Hindlimb muscle (tissue), 1 donor: ENCODE measurements at places on chromosomes 4 and X.

GRCh38 chrX:117532339-117532738 is 584.3 kb downstream of the KLHL13 start:
- no peak for DNase-seq

DNA sequence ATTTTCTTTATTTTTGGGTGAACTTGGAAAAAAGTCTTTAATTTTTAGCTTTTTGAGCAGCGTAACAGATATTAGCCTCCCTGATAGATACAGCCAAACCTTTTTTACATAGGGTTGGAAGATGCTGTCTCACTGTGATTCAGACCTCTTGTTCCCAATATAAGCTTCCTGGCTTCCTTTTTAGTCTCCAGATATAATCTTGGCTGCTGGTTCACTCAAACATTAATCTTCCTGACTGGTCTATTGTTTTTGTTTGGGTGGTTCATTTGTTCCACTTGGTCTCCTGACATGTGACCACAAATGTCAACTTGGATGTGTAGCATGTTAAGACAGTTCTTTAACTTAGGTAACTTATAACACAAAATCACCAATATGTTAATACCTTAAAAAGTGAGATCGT is 23.0 kb downstream of the RPA4 start:
- DNase-seq, result no peak

GRCh38 chr4:3091464-3091863 is 17.0 kb downstream of the HTT start:
- no peak for DNase-seq

DNA sequence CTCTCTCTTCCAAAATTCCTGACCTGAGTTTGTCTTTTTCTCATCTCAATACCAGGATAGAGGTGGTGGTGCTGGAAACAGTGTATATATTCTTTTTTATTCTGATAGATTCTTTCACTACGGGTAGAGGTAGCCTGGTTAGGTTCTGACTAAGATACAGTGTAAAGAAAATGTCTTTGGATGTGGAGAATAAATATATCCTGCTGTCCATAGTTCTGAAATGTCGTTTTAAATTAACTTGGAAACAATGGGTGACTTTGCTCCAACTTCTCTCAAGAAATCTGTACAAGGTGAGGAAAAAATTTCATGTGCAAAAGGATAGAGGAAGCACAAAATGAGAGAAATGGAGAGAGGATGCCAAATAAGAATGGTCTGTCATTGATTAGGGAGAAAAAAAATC is 546.1 kb downstream of the GBA3 start:
- no peak for DNase-seq

GRCh38 chr4:56828784-56829535 is 7.5 kb upstream of the SPINK2 start:
- DNase-seq, result no peak
